Right cardiac atrium (tissue), 5 donors: ENCODE measurements at places on chromosomes 5 and 9. TPM values are rescaled to one million over a fixed set of nuclear protein-coding genes. Genes with fewer than 3 reads are reported as not detected.

- DNase-seq = no peak
Measured at GRCh38 chr5:146675636-146676035, 159.6 kb upstream of the GPR151 start.

DNA sequence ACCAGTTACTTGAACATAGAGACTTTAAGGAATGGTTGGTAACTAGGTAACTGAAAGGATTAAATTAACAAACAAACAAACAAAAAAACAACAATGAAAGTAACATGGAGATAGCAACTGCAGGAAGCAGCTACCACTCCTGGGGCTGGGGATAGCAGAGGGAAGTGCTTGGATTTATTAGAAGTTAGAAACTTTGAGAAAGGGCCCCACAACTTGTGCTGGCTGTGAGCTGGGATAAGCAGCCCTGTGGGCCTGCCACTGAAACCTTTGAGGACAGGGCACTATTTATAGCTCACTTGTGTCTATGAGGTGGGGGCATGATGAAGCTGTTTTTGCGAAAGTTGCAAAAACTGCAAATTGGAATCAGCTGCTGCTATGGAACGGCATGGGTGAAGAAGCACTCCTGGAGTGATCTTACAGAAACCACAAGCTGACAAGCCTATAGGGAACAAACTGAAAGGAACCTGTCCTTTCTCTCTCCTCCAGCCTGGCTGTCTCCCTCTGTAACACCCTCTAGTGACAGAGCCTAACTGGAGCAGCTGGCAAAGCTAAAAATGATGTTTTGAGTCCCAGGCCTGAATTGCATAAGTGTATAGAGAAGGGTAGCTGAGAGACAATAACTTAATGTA, 91.4 kb upstream of the RANBP6 start:
- DNase-seq = peak; percentile 43

DNA sequence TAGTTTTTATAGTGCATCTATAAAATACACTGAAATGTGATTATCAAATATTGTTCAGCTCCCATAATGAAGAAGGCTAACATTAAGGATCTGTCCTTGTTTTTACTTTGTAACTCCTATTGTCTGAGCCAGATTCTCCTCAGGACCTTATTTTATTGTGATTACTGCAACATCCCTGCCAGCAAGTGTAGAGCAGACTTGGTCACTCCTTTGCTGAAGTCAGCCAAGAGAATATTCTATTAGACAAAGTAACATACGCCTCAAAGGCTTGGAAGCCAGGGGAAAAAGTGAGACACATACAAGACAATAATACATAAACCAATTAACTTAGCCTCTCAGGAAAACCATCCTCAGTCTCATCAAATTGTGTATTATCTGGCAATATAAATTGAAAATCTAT, 269.6 kb downstream of the ARL15 start:
- no peak for DNase-seq

- no peak for DNase-seq
Measured at GRCh38 chr5:79535477-79536192, 21.7 kb upstream of the HOMER1 start.

DNA sequence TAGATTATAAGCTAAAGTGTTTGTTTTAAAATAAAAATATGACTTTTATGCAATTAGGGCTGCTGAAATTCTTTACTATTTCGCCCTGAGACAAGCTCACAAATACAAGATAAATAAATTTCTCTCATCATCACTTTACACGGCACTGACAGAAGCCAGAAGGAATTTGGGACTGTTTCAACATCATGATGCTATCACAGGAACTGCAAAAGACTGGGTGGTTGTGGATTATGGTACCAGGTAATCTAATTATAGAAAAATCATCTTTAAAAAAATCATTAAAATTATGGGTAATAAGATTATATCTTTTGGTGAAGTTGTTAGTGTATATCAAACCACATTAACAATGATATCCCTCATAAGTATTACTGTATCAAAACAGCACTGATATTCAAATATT, 95.0 kb downstream of the MAN2A1 start:
- no peak for DNase-seq

GRCh38 chr5:98637116-98637515, 136.3 kb upstream of the RGMB start:
- no peak for DNase-seq

DNA sequence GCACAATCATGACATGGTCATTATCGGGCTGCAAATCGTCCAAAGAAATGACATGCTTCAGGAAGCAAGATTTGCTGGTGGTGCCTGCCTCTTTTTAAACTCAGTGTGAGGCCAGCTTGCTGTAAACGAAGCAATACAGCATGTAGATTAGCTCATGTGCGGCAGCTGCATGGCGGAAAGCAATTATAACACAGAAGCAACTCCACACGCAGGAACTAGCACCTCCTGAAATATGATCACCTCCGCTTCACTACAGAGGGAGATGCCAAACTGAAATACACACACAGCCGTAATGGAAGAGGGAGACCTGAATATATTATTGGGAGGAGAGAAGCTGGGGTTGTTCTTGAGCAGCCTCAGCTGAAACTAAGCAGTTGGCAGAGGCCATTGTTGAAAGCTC, 312.5 kb downstream of the PSAT1 start:
- DNase-seq = no peak

GRCh38 chr5:96146675-96147074, 185.0 kb upstream of the ELL2 start:
- DNase-seq = no peak

RECK gene
- total RNA-seq = 9.1 TPM

NDST1 gene
- 67.8 TPM for total RNA-seq

STK32A gene
- total RNA-seq = 1.9 TPM

STING1 gene
- total RNA-seq = 96.8 TPM
